ENCODE measurements at places on chromosomes 12 and 14. TPM values are rescaled to one million over a fixed set of nuclear protein-coding genes. Genes with fewer than 3 reads are reported as not detected.
A peak's percentile ranks its signal among the peaks of the same experiment; 100 is the strongest.

GRCh38 chr12:50195832-50196231 is 28.7 kb upstream of the CERS5 start:
- DNase-seq, result no peak

DNA sequence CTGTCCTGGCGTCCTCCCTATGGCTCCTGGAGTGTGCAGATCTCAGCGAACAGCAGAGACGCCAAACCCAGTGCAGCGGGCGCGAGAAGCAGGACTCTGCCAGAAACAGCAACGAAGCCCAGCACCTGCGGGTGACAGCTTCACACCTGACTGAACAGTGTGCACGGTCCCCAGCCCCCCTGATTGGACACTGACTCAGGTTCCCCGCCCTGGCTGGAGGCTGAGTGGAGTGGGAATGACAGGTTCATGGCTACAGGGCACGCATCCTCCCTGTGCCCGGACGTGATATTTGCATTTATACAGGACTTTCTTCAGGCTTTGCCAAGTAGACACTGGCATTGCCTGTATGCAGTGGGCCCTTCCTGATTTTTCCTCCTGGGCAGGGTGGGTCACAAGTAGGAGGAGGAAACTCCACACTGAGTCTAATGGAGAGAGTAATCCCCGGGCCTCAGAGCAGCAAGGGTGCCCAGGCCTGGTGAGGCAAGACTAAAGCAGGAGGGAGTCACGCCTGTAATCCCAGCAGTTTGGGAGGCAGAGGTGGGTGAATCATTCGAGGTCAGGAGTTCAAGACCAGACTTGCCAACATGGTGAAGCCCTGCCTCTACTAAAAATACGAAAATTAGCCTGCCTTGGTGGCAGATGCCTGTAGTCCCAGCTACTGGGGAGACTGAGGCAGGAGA is 71.6 kb downstream of the ASCL4 start:
- no peak for DNase-seq

- peak; percentile 93 for DNase-seq
Measured at GRCh38 chr14:33943096-33943883, 7.6 kb downstream of the EGLN3 start.

TCTN2 gene
- total RNA-seq, result 26.2 TPM

KCNC2 gene
- 3.2 TPM for total RNA-seq

LRIG3 gene
- 59.8 TPM for total RNA-seq

B4GALNT3 gene
- 3.4 TPM for total RNA-seq

TAS2R20 gene
- total RNA-seq, result 14.6 TPM

Measured in spinal cord (tissue), 10 donors.